NCI-H748 treated with DMSO at 0.1 percent for 48 hours (cell line): ENCODE measurements at places on chromosomes 2 and 18.

GRCh38 chr2:39422700-39423099 lies 14.4 kb downstream of the MAP4K3 start:
- DNase-seq = no peak

GRCh38 chr2:238974501-238975166 lies 126.7 kb downstream of the TWIST2 start:
- no peak for DNase-seq

DNA sequence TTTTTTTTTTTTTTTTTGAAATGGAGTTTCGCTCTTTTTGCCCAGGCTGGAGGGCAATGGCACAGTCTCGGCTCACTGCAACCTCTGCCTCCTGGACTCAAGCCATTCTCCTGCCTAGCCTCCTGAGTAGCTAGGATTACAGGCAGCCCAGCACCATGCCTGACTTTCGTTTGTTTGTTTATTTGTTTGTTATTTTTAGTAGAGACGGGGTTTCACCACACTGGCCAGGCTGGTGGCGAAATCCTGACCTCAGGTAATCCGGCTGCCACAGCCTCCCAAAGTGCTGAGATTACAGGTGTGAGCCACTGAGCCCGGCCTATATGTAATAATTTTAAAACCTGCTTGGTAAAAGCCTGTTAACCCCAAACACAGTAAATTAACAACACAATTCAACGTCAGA lies 435.7 kb downstream of the LRRTM4 start:
- DNase-seq = no peak

- no peak for DNase-seq
Measured at GRCh38 chr18:58947136-58947732, 82.6 kb downstream of the ZNF532 start.

- no peak for DNase-seq
Measured at GRCh38 chr2:167289651-167290410, 401.6 kb downstream of the XIRP2 start.

GRCh38 chr2:46273919-46274318 lies 23.3 kb upstream of the EPAS1 start:
- no peak for DNase-seq

DNA sequence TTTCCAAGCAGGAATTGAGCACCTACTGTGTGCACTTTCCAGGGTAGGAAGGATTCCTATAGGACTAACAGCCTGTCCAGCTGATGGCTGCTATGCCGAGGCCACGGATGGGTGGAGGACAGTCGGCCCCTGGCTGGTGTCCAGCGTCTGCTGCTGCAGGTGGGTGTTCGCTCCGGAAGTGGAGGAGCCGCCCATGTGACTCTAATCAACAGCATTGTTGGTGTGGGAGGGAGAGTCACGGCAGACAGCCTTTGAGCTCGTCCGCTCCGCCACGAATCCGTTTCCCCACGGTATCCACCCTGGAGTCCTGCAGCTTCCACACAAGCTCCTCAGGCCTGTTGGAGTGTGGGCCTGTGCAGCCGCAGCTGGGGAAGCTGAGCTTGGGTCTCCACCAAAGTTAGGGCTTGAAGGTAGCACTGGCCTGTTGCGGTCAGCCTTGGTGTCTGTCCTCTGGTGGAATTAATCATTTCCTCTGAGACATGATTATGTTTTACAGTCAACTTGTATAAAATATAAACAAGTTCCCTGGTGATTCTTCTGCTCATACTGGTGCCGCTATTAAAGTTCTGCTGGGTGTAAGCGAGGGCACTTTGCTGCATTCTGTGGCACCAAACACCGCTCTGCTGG lies 185.9 kb upstream of the TPO start:
- peak; percentile 87 for DNase-seq

GRCh38 chr2:207813942-207814341 lies 44.2 kb upstream of the FZD5 start:
- DNase-seq = no peak

DNA sequence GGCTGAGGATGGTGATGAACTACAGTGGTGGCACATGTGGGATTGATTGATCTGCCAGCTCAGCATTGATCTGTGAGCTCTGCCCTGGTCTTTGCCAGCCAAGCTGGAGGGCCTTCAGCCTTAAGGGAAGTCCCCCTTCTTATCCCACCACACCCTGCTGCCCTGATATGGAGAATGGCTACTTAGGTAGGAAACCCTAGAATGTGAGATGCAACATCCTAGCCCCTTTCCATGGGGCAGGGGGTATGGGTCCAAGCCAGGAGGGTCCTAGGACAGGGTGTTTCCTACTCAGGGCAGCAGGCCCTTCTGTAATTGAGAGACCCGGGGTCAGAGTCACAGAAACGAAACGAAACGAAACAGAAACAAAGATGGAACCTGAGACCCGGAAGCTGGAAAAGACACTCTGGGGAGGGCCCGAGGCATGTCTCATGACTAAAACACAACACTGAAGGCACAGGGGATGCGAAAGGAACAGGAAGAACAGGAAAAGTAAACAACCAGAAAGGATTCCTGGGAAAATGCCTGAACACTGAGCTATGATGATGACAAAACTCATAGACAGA lies 16.9 kb upstream of the SULT1C2 start:
- DNase-seq = no peak

DNA sequence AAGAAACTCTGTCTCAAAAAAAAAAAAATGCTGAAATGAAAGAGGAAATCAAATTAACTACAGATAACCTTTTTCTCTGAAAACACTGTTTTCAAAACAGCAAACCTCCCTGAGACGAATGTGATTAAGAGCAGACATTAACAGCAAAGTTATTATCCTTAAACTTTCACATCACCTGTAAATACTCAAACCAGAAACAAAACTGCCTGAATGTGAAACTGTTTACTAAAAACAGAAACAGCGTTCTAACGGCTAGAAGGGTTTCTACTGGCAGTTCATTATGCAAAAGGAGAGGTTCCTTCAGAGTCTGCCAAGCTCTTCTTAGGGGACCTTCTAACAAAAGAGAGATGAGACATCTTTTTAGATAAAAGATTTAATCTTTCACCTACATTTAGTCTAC lies 45.9 kb downstream of the PNO1 start:
- DNase-seq = no peak

- no peak for DNase-seq
Measured at GRCh38 chr2:57740891-57741290, 305.7 kb upstream of the VRK2 start.

- DNase-seq = no peak
Measured at GRCh38 chr2:152098496-152099366, at the start of gene CACNB4. Gene CACNB4 (minus strand): TSS chr2:152099044.

DNA sequence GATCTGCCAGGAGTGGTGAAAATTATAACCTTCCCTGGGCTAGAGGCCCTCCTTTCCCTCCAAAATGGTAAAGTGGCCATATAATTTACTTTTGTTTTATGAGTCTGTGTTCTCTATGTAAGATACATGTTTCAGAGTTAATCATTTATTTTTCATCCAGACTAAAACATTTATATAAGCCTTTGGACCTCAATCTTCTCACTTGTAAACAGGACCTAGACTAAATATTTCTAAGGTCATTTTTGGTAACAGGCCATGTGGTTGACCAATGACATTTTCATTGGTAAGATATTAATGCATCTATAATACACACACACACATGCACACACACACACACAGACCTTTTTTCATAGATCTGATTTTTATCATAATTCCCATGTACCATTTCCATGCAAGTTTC lies 79.7 kb upstream of the KCTD1 start:
- no peak for DNase-seq

DNA sequence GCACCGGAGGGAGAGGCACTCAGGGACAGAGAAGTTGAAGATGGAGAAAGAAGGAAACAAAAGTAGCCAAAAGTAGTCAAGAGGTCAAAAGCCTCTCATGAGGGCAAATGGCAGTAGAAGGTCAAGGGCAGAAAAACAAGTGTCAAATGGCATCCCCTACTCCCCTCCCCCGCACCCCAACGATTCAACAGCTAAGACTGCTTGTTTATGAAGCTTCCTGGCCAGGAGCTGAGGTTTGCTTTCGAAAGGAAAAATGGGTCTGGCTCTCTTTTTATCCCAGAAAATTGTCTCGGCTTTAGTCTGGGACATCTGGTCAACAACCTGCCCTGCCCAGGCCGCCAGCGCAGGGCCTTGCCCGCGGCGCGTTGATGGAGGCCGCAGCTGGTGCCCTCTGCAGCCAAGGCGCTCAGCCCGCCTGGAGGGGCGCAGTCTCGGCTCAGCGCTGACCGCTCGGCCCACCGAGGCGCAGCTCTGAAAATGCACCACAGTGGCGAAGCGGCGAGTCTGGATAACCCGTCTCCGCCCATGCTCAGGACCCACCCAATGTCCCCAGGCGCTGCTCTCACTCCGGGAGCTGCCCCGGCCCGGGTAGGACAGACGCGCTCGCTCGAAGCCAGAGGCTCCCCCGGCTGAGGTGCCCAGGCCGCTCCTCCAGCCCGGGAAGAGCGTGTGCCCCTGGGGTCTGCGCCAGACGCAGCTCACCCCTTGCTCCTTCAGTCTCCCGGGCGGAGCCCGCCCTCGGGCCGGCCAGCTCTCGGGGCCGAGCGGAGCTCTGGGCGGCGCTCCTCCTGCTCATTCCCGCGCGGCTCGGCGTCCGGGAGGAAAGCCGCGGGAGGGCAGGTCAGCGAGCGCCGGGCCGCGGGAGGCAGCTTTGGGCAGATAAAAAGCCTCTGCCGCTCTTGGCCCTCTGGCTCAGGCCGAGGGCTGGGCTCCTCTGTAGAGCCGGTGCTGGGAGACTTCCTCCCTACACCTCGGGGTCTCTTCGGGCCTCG lies 1.8 kb upstream of the TBR1 start:
- DNase-seq = peak; percentile 47

DNA sequence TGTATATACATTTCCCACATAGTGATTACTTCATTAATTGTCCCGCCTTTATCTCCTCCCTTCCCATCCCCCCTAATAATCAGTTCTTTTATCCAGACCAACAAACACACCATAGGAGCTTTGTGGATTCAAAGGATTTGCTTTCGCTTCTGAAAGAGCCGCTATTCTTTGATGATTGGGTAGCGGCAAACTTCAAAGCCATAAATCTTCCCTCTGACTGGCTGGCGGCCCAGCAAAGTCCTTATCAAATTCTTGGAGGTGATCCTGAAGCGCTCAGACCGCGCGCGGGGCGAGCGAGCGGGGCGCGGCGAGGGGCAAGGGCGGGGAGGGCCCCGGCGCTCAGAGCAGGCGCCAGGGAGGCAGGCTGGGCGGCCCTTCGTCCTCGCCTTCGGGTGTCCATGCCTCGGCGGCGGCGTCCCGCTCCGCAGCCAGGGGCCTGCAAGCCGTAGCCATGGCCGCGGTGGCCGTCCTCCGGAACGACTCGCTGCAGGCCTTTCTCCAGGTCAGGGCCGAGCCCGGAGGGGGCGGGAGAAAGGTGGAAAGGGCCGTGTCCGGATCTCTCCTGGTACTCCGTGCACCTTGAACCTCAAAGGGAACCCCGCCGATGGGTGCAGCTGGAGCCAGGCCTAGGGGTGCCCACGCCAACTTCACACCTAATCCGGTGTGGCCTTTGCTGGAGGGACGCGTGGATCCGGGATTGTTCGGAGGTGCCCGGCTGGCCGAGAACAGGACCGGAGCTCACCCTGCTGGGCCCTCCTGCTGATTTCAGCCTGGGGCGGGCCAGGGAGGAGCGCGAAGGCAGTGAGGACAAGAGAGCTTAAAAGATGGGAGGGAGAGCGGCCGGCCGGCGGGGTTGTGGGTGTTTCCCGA lies at the start of gene SP5:
Gene SP5 (plus strand): TSS at position 276 of the 870 bp plus-strand sequence. CDS start 176 bp downstream, at position 452.
- peak; percentile 57 for DNase-seq

GRCh38 chr2:8257502-8257901 lies 424.4 kb upstream of the ID2 start:
- DNase-seq = no peak

- no peak for DNase-seq
Measured at GRCh38 chr2:38991899-38992298, 102.2 kb downstream of the ARHGEF33 start.

GRCh38 chr2:240596491-240596931 lies 10.0 kb downstream of the CAPN10 start:
- no peak for DNase-seq

DNA sequence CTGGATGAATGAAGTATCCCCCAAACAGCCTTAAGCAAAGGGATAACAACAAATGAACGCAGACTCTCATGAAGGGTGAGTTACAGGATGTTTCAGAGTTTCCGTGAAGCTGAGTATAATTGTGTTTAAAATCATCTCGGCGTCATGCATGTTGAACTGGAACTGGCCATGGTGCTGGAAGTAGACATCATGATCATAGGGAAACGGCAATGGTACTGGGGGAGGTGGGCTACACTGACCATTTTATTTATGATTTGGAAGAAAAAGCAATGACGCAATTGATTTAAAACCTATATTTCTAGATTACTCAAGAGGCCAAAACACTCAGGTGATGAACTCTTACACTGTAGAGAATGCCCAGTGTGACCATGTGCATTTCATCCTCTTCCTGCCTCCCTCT lies 387.9 kb upstream of the MYT1L start:
- no peak for DNase-seq

GRCh38 chr2:122843503-122843902 lies 1088.1 kb downstream of the TSN start:
- DNase-seq = no peak

DNA sequence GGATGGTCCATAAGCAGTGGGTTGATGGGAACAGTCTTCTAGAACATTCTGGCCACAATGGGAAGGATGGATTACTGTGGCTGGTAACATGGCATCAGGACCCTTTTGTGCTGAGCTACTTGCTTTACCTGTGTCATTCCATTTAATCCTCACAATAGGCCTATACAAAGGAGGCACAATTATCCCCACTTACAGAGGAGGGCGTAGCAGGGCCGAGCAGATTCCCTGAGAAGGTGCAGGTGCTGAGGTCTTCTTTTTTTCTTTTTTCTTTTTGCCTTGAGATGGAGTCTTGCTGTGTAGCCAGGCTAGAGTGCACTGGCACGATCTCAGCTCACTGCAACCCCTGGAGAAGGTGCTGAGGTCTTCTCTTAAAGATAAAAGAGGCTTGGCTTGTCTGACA lies 6.7 kb upstream of the LRRC30 start:
- peak; percentile 20 for DNase-seq

- no peak for DNase-seq
Measured at GRCh38 chr2:112137516-112138158, 548 bp upstream of the FBLN7 start.

GRCh38 chr2:74406035-74406434 lies 15.4 kb downstream of the C2orf81 start:
- DNase-seq = no peak

- no peak for DNase-seq
Measured at GRCh38 chr2:58202404-58202803, 38.7 kb downstream of the FANCL start.

GRCh38 chr2:215454519-215455246 lies 18.8 kb upstream of the FN1 start:
- peak; percentile 74 for DNase-seq

- DNase-seq = no peak
Measured at GRCh38 chr2:54456362-54456611, 160 bp downstream of the SPTBN1 start.

- no peak for DNase-seq
Measured at GRCh38 chr2:56674084-56674483, 490.3 kb downstream of the CCDC85A start.

DNA sequence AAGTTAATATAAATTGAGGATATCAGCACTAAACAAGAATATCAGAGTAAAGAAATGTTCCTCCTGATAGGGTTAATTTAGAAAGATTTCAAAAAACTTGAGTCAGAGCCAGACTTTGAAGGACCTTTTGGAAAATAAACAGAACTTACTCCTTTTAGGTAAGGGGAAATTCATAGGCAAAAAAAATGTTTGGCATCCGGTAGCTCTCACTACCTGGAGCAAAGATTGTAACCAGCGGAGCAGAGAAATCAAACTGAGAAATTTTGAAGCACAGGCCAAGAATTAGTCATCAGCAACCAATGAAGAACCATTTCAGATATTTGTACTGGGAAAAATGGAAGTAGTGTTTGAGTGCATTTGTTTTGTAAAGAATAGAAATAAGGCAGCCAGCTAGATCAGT lies 113.0 kb downstream of the ICA1L start:
- no peak for DNase-seq
